ENCODE measurements at places on chromosomes 11 and 22. TPM values are rescaled to one million over a fixed set of nuclear protein-coding genes. Genes with fewer than 3 reads are reported as not detected.
A peak's percentile ranks its signal among the peaks of the same experiment; 100 is the strongest.

- no peaks in the 10 kb centered on the region for H3K27me3 ChIP-seq
- peak; percentile 43 for DNase-seq
- H3K4me1 ChIP-seq = peaks cover 17% of the 10 kb centered on the region
- H3K4me3 ChIP-seq = peak overlapping the region; percentile 97
- H3K27ac ChIP-seq = peak overlapping the region; percentile 91
- peaks cover 8% of the 10 kb centered on the region for H3K36me3 ChIP-seq
Observed at GRCh38 chr11:64809781-64810241, 540 bp downstream of the MEN1 start.

Gene CRYAB
- total RNA-seq = not detected

- no peaks in the 10 kb centered on the region for H3K27me3 ChIP-seq
- H3K4me3 ChIP-seq = no peak overlapping the region
- DNase-seq = peak; percentile 74
- H3K27ac ChIP-seq = no peak overlapping the region
Observed at GRCh38 chr11:72040491-72041363, 39.6 kb downstream of the NUMA1 start.

- peaks cover 2% of the 10 kb centered on the region for H3K4me1 ChIP-seq
- DNase-seq = no peak
- H3K27ac ChIP-seq = no peak overlapping the region
- H3K36me3 ChIP-seq = peaks cover 68% of the 10 kb centered on the region
Observed at GRCh38 chr11:71501071-71501985, 25.7 kb upstream of the KRTAP5-7 start.

- peaks cover 41% of the 10 kb centered on the region for H3K4me1 ChIP-seq
- peak overlapping the region; percentile 96 for H3K27ac ChIP-seq
- no peaks in the 10 kb centered on the region for H3K27me3 ChIP-seq
- peak overlapping the region; percentile 99 for H3K4me3 ChIP-seq
- H3K36me3 ChIP-seq = peaks cover 36% of the 10 kb centered on the region
Observed at GRCh38 chr11:62804310-62805075, 747 bp downstream of the NXF1 start.

GRCh38 chr11:55572548-55572947, 620 bp downstream of the OR4C16 start:
- no peaks in the 10 kb centered on the region for H3K4me1 ChIP-seq
- no peaks in the 10 kb centered on the region for H3K27me3 ChIP-seq
- H3K36me3 ChIP-seq = peaks cover 2% of the 10 kb centered on the region
- H3K27ac ChIP-seq = no peak overlapping the region

DNA sequence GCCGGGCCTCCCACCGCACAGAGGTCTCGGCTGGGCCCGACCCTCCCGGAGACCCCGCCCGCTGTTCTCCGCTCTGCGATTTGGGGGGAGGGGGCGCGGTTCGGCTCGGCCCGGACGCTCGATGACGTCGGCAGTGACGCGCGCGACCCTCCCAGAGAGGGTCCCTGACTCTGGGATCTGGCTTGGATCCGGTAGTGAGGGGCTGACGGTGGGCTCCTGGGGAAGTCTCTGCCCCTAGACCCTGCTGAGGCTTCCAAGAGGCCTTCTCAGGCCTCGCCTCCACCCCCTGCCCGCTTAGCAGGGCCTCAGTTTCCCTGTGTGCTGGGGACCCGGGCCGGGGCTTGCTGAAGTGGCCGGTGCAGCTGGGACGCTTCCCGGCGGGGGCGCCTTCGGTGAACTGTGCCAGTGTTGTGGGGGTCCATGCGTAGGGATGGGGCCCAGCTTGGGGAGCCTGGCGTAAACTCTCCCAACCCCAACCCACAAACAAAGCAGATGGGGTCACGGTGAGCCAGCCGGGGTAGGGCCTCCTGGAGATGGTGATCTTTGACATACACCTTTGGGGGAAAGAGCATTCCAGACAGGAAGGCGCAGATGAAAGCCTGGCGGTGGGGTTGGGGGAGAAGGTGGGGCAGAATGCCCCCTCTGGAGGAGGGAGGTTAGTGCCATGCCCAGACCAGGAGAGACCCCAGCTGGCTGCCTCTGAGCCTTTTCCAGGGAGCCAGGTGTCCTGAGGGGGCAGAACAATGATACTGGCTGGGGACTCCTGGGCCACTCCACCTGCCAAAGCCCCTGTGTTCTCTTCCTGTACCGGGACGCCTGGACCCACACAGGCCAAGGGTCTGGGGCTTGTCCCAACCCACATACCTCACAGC, 1.0 kb downstream of the B4GALNT4 start:
- H3K4me3 ChIP-seq = peak overlapping the region; percentile 51
- H3K4me1 ChIP-seq = peaks cover 5% of the 10 kb centered on the region
- H3K27me3 ChIP-seq = peaks cover 35% of the 10 kb centered on the region
- H3K36me3 ChIP-seq = no peaks in the 10 kb centered on the region

GRCh38 chr11:64250415-64251015, 815 bp upstream of the PLCB3 start:
- no peaks in the 10 kb centered on the region for H3K27me3 ChIP-seq
- no peak for DNase-seq
- H3K36me3 ChIP-seq = peaks cover 6% of the 10 kb centered on the region
- H3K27ac ChIP-seq = no peak overlapping the region

Gene CAPN5
- 2.4 TPM for total RNA-seq

- no peak overlapping the region for H3K27ac ChIP-seq
- H3K36me3 ChIP-seq = no peaks in the 10 kb centered on the region
- H3K27me3 ChIP-seq = peaks cover 11% of the 10 kb centered on the region
- no peak for DNase-seq
- H3K4me1 ChIP-seq = no peaks in the 10 kb centered on the region
Observed at GRCh38 chr11:18752502-18752901, 26.5 kb upstream of the IGSF22 start.

GRCh38 chr11:44361813-44362212, 51.9 kb upstream of the ALX4 start:
- no peaks in the 10 kb centered on the region for H3K4me1 ChIP-seq
- no peaks in the 10 kb centered on the region for H3K36me3 ChIP-seq
- no peak overlapping the region for H3K27ac ChIP-seq
- H3K4me3 ChIP-seq = no peak overlapping the region
- DNase-seq = no peak

- H3K4me3 ChIP-seq = peak overlapping the region; percentile 4
- no peak for DNase-seq
- peaks cover 76% of the 10 kb centered on the region for H3K36me3 ChIP-seq
- peaks cover under 1% of the 10 kb centered on the region for H3K27me3 ChIP-seq
- H3K27ac ChIP-seq = peak overlapping the region; percentile 75
Observed at GRCh38 chr22:39526736-39527171, 5.8 kb downstream of the RPS19BP1 start.

DNA sequence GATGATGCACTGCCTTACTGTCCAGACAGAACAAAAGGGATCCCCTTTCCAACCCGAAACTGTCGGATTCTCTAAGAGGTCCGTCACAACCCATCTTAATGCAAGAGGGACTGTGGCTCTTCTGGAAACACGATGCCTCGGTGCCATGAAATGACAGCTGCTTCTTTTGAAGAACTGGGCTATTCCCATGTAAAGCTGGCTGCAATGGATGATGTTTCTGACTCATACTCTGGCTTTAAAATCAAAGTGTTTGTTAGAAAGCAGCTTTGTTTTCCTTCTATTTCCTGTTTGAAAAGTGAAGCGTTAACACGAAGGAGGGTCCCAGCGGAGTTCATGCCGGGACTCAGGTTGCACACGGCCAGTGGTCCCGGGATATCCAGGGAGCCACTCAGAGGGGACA, 3.1 kb downstream of the TP53AIP1 start:
- H3K27me3 ChIP-seq = peaks cover 4% of the 10 kb centered on the region
- no peaks in the 10 kb centered on the region for H3K4me1 ChIP-seq
- H3K27ac ChIP-seq = no peak overlapping the region
- DNase-seq = no peak
- no peaks in the 10 kb centered on the region for H3K36me3 ChIP-seq

DNA sequence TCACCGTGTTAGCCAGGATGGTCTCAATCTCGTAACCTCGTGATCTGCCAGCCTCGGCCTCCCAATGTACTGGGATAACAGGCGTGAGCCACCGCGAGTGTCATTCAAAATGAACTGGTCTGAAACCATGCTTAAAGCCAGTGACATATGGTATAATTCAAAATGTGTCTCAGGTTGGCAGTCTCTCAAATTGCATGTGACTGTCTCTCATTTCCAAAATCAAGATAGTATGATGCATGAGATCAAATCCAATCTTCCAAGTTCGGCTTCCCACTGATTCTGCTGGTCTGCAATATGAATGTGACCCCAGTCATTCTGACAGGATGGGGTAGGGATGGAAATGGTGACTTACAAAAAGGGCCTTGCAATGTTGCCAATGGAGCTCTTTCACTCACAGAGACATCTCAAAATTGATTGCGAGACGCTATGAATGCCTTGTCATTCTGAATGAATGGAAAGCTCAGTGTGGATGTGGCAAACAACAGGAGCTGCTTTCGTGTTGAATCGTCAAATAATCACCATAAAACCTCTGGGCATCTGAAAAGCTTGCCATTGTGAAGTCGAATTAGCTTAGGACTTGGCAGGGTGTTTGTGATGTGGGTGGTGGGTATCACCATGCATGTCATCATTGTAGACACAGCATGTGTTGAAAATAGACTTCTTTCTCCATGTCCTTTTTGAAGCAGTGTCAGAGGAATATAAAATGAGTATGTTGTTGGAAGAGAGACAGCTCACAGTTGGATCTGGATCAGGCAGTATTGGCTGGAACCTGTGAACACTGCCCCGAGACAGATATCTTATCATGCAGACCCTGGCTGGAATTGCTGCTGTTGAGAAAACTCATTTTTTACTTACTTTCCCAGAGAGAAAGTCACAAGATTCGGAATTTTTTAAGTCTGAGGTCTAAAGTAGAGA, 12.2 kb downstream of the SLN start:
- DNase-seq = no peak
- H3K36me3 ChIP-seq = no peaks in the 10 kb centered on the region
- H3K27ac ChIP-seq = no peak overlapping the region

DNA sequence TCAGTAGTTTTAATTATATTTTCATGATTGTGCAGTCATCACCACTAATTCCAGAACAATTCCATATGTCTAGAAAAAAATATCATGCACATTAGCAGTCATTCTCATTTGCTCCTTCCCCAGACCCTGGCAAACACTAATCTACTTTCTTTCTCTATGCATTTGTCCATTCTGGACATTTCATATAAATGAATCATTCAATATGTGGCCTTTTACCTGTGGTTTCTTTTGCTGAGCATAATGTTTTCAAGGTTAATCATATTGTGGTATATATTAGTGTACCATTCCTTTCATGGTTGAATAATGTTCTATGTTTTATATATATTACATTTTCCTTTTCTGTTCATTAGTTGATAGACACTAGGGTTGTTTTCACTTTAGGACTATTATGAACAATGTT, 811.1 kb upstream of the RAG2 start:
- H3K27ac ChIP-seq = no peak overlapping the region
- H3K36me3 ChIP-seq = no peaks in the 10 kb centered on the region
- no peak for DNase-seq
- H3K27me3 ChIP-seq = no peaks in the 10 kb centered on the region
- no peak overlapping the region for H3K4me3 ChIP-seq

Gene PICALM
- total RNA-seq = 35.8 TPM

- no peak overlapping the region for H3K27ac ChIP-seq
- peaks cover 23% of the 10 kb centered on the region for H3K4me1 ChIP-seq
- DNase-seq = no peak
- H3K27me3 ChIP-seq = no peaks in the 10 kb centered on the region
- H3K36me3 ChIP-seq = peaks cover 6% of the 10 kb centered on the region
Observed at GRCh38 chr22:42067671-42068251, 2.9 kb downstream of the NAGA start.

- peaks cover 9% of the 10 kb centered on the region for H3K4me1 ChIP-seq
- no peak overlapping the region for H3K4me3 ChIP-seq
- H3K36me3 ChIP-seq = no peaks in the 10 kb centered on the region
- no peaks in the 10 kb centered on the region for H3K27me3 ChIP-seq
Observed at GRCh38 chr22:20058989-20059770, 20.9 kb upstream of the DGCR8 start.

Gene CCDC82
- total RNA-seq = 28.3 TPM

DNA sequence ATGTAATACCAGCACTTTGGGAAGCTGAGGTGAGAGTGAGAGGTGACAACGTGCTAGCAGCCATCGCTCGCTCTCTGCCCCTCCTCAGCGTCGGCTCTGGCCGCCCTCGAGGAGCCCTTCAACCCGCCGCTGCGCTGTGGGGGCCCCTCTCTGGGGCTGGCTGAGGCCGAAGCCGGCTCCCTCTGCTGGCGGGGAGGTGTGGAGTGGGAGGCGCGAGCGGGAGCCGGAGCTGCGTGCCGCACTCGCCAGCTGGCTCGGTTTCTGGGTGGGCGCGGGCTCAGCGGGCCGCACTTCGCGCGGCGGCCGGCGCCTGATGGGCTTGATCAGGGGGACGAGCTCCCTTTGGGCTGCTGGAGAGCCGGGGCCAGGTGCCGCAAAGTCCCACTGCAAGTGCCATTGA, 98.9 kb upstream of the UBASH3B start:
- H3K27me3 ChIP-seq = peaks cover 20% of the 10 kb centered on the region
- no peaks in the 10 kb centered on the region for H3K36me3 ChIP-seq
- DNase-seq = peak; percentile 36
- H3K4me1 ChIP-seq = no peaks in the 10 kb centered on the region

DNA sequence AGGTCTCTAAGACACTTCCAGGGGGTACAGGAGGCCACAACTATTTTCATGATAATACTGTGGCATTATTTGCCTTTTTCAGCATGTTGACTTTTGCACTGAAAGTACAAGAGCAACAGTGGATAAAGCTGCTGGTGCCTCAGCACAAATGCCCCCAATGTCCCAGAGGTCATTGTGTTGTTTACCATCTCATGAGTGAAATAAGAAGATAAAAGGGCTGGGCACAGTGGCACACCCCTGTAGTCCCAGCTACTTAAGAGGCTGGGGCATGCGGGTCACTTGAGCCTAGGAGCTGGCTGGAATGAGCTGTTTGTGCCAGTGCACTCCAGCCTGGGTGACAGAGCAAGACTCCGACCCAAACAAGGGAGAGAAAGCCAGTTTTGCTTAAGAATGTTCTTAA, 72.6 kb upstream of the RAB1B start:
- H3K4me1 ChIP-seq = no peaks in the 10 kb centered on the region
- peaks cover 23% of the 10 kb centered on the region for H3K36me3 ChIP-seq
- no peak overlapping the region for H3K27ac ChIP-seq
- no peaks in the 10 kb centered on the region for H3K27me3 ChIP-seq
- no peak overlapping the region for H3K4me3 ChIP-seq

- no peaks in the 10 kb centered on the region for H3K27me3 ChIP-seq
- peaks cover 23% of the 10 kb centered on the region for H3K4me1 ChIP-seq
- H3K27ac ChIP-seq = no peak overlapping the region
- no peak overlapping the region for H3K4me3 ChIP-seq
- no peaks in the 10 kb centered on the region for H3K36me3 ChIP-seq
- no peak for DNase-seq
Observed at GRCh38 chr11:19722702-19723101, 10.1 kb downstream of the NAV2 start.

DNA sequence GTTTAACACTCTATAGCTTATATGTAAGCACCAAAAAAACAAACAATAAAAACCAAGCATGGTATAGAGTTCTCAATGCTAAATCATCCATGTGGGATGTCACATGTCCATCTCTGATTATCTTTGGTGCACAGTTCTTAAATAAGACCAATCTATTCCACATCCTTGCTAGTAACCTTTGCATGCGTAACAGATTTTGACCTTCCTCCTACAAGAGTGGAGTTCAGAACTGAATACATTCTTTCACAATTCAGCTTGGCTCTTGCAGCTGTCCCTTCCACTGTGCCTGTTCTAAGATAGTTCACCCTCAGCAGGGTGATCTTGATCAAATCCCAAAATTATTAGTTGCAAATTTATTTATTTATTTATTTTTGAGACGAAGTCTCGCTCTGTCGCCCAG, 21.1 kb downstream of the PRR14L start:
- DNase-seq = no peak
- peaks cover 11% of the 10 kb centered on the region for H3K4me1 ChIP-seq
- no peaks in the 10 kb centered on the region for H3K27me3 ChIP-seq
- H3K4me3 ChIP-seq = no peak overlapping the region

Gene SELENOM
- 6.4 TPM for total RNA-seq

Measured in activated naive CD8-positive, alpha-beta T cell treated with anti-CD3 and anti-CD28 coated beads for 36 hours (primary cell).